ENCODE measurements at places on chromosomes 16 and 17.

- no peak for DNase-seq
These were observed 221.8 kb downstream of the MAP2K4 start for GRCh38 chr17:12242345-12242954.

GRCh38 chr16:12199524-12199923, 223.0 kb downstream of the SNX29 start:
- DNase-seq, result no peak

- DNase-seq, result no peak
These were observed 37.1 kb downstream of the MPRIP start for GRCh38 chr17:17079336-17079735.

DNA sequence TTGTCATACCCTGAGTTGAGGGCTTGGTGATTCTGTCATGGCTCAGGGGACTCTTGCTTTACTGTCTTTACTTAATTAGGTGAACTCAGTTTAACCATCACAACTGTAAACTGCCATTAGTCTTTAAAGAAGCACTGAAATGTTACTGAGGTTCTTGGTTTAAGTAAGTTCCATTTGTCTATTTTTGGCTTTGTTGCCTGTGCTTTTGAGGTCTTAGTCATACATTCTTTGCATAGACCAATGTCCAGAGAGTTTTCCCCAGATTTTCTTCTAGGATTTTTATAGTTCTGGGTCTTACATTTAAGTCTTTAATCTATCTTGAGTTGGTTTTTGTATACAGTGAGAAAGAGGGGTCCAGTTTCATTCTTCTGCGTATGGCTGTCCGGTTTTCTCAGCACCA, 137.5 kb downstream of the SOCS1 start:
- DNase-seq, result no peak

DNA sequence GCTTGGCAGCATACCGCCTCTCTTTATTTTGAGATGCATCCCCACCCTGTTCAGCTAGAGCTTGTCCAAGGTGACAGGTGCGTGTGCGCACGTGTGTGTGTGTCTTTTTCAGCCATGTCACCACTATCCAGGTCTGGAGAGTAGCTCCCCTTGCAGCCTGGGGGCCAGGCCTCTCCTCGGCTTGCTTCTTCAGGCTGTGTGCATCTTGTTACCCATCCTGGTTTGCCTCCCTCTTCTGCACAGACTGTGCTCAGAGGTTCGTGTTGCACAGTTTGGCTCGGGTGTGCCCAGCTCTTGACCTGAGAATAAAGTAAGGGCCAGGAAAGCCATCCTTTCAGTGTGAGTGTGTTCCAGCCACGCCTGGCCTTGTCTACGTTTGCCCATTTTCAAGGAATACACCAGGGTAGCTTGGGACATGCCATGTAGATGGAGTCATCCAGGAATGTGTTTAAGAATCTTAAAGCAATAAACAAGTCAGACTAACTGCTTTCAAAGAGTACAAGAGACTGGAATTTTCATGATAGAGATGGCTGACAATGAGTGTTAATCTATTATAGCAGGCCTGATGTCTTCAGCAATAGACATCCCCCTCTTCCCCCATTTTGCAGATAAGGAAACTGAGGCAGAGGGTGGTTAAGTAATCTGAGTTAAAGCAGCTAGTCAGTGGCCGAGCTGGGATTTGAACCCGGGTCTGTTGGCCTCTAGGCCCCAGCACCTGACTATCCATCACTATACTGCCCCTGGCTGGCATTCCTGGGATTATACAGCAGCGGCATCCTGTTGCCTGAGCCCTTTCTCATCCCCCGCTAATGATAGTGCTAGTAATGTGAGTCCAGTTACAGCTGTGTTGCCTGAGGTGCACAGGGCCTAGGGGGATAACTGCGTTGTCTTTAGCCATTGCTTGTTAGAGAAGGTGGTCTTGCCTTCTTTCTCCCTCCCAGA, 77.9 kb downstream of the KSR1 start:
- peak; percentile 33 for DNase-seq

- no peak for DNase-seq
These were observed 41.8 kb upstream of the NUDT7 start for GRCh38 chr16:77680496-77680895.

GRCh38 chr16:78478267-78478861, 378.9 kb downstream of the WWOX start:
- no peak for DNase-seq

DNA sequence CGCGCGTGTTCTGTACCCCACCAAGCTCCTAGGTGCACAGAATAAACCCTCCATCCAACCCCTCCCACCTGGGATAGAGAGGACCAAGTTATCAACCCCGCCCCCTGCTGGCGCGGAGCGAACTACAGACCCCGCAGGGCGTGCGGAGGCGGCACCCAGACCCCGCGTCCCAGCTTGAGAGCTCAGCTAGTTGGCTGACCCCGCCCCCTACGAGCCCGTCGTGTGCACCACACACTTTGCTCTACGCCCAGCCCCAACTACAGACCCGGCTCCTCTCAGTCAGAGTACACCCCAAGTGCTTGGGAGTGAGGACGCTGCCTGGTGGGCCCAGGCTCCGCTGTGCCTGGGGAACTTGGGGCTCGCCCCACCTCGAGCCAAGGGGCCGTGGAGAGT, 1.5 kb downstream of the GRIN2A start:
- DNase-seq, result no peak

DNA sequence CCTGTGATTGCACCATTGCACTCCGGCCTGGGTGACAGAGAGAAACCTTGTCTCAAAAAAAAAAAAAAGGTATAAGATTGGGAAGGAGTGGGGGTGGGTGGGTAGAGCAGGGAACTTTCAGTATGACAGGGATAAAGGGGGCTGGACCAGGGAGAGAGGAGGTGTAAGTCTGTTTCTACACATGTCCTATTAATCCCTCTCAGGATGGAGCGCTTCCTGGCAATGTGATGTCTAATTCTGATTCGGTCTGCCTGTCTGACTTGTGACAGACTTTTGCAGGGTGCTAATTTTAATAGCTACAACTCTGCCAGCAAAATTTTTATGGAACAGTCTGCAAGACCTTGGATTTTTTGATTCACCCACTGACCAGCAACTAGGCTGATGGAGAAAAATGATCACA, 53.8 kb upstream of the SLC25A19 start:
- DNase-seq, result no peak
